ENCODE measurements at places on chromosomes 5 and 9. TPM values are rescaled to one million over a fixed set of nuclear protein-coding genes. Genes with fewer than 3 reads are reported as not detected.

DNA sequence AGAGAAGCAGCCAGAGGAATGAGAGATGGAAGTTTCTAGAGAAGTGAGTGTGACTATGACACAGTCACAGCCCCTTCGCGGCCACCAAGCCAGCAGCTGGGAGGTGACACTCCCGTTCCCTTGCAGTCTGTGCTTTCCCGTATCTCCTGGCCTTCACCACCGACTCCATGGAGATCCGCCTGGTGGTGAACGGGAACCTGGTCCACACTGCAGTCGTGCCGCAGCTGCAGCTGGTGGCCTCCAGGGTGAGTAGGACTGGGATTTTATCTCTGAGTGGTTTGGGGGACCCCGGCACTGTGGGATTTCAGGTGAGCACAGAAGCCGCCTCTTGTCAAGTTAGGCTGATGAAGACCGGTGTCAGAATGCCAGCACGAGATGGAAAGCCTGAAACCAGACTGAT lies 12.1 kb upstream of the SLC2A8 start:
- DNase-seq = no peak
- peaks cover 9% of the 10 kb centered on the region for H3K27me3 ChIP-seq
- H3K4me3 ChIP-seq = no peak overlapping the region
- H3K27ac ChIP-seq = no peak overlapping the region
- no peaks in the 10 kb centered on the region for H3K36me3 ChIP-seq
- peaks cover 15% of the 10 kb centered on the region for H3K4me1 ChIP-seq

DNA sequence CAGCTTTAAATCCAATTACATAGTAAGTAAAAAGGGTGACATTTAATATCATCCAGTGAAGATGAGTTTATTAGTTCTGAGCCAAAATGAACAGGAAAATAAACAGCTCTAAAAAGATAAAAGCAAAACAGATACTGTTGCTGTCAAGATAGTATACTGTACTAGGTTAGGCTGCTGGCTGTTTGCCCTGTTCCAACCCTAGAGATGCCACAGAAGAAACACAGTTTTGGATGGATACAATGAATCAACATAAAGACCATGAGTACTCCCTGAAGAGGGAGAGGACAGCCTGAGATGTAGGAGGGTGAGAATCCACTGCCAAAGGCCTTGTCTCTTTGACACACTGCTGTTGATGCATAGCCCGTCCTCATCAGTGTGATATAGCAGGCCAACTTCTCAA lies 1302.7 kb downstream of the EFNA5 start:
- H3K36me3 ChIP-seq = peaks cover 4% of the 10 kb centered on the region
- H3K27ac ChIP-seq = no peak overlapping the region
- no peak overlapping the region for H3K4me3 ChIP-seq
- no peak for DNase-seq
- no peaks in the 10 kb centered on the region for H3K27me3 ChIP-seq

Gene IFNA21
- not detected for total RNA-seq

- no peak overlapping the region for H3K4me3 ChIP-seq
- no peaks in the 10 kb centered on the region for H3K27me3 ChIP-seq
These were observed 96.5 kb upstream of the CAST start for GRCh38 chr5:96565582-96566265.

- H3K36me3 ChIP-seq = no peaks in the 10 kb centered on the region
- no peak for DNase-seq
- no peak overlapping the region for H3K27ac ChIP-seq
- H3K4me1 ChIP-seq = no peaks in the 10 kb centered on the region
- H3K4me3 ChIP-seq = no peak overlapping the region
These were observed 137.5 kb downstream of the ICE1 start for GRCh38 chr5:5560016-5560415.

- peak overlapping the region; percentile 82 for H3K27ac ChIP-seq
- DNase-seq = no peak
- no peaks in the 10 kb centered on the region for H3K36me3 ChIP-seq
These were observed 803.8 kb upstream of the ZNF608 start for GRCh38 chr5:125550274-125550673.

Gene PCDHA6
- 20.2 TPM for total RNA-seq

DNA sequence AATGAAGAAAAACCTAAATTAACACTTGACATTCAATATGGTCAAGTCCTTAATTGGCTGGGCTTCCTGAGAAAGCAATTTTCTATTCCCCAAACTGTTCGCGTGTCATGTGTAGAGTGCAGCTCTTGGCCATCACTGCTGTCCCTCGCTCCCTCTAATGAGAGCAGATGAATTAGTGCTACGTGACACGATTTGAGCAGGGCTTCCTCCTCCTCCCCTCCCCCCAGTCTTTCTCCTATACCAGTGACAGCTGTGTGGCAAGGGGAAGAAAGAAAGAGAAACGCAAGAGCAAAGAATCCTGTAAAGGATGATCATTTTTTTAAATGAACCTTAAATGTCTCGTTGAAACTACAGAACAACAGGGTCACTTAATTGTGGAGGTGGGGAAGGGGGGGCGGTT lies 159.6 kb downstream of the BNC2 start:
- no peaks in the 10 kb centered on the region for H3K27me3 ChIP-seq
- peaks cover 37% of the 10 kb centered on the region for H3K4me1 ChIP-seq
- H3K27ac ChIP-seq = no peak overlapping the region

DNA sequence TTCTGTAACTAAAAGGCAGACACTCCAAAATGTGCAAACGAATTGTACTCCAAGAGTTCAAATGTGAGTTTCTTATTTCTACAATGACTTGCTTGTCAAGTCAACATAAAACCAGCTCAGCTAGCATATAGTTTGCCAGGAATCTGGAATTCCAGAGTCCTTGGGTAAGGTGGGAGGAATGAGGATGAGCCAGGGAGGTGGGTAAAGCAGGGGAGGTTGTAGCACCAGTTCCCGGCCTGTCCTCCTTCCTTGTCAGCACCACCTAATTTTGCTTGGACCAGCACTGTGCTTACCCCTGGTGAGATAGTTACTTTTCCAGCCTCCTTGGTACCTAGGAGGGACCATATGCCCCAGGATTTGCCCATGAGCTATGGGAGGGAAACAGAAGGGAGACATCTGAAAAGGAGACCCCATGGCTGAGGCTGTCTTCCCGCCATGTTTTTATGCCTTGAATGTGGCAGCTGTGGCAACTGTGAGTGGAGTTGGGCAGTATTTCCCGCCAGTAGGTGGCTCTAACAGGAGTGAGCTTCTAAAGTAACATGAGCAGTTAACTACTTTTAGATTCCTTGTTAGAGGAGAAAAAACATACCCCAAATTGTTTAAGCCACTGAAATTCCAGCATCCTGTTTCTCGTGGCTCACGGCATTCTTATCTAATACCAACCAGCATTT lies 302.5 kb downstream of the TENT4A start:
- H3K4me1 ChIP-seq = no peaks in the 10 kb centered on the region
- no peak overlapping the region for H3K27ac ChIP-seq
- no peak for DNase-seq

DNA sequence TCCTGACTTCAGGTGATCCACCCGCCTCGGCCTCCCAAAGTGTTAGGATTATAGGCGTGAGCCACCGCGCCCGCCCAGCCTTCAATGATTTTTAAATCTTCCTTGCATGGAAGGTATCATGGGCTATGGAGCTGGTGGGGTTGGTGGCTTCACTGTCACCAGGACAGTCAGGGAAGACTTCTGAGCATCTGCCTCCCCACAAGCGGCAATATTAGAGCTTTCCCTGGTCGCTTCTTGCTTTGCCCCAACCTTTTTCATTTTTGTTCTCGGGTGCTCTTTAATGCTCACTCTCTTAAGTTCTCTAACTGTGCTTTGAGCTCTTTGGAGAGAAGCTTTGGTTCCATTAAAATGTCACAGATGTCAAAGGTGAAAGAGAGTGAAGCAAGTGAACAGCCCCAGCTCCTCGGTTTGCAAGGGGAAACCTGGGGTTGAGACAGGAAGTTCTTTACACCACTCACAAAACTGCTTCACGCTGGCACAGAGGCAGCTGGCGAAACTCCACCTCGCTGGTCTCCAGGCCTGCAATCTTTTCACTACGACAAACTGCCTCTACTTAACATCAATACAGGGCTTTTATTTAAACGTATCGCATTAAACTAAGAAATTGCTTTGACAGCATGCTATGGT lies 142.5 kb upstream of the RETREG1 start:
- no peak overlapping the region for H3K27ac ChIP-seq
- peaks cover 5% of the 10 kb centered on the region for H3K4me1 ChIP-seq
- no peak overlapping the region for H3K4me3 ChIP-seq

- no peaks in the 10 kb centered on the region for H3K27me3 ChIP-seq
- no peak for DNase-seq
- H3K27ac ChIP-seq = no peak overlapping the region
- no peak overlapping the region for H3K4me3 ChIP-seq
- peaks cover 2% of the 10 kb centered on the region for H3K36me3 ChIP-seq
- H3K4me1 ChIP-seq = peaks cover 28% of the 10 kb centered on the region
These were observed 195.0 kb downstream of the ARHGEF28 start for GRCh38 chr5:73821003-73821402.

Gene PCDHA10
- total RNA-seq = 6.1 TPM

Gene EQTN
- total RNA-seq = not detected

DNA sequence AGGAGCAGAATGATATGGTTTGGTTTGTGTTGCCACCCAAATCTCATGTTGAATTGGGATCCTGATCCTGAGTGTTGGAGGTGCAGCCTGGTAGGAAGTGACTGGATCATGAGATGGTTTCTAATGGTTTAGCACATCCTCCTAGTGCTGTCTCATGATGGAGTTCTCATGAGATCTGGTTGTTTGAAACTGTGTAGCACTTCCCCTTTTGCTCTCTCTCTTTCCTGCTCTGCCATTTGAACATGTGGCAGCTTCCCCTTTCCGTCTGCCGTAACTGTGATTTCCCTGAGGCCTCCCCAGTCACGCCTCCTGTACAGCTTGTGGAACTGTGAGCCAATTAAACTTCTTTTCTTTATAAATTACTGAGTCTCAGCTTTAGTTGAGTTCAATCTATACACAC lies 756.8 kb upstream of the CDH6 start:
- no peak for DNase-seq
- H3K27me3 ChIP-seq = no peaks in the 10 kb centered on the region
- H3K4me3 ChIP-seq = no peak overlapping the region
- peak overlapping the region; percentile 84 for H3K27ac ChIP-seq
- peaks cover 30% of the 10 kb centered on the region for H3K4me1 ChIP-seq
- H3K36me3 ChIP-seq = peaks cover 31% of the 10 kb centered on the region

GRCh38 chr5:109388407-109388806 lies 21.4 kb downstream of the PJA2 start:
- DNase-seq = no peak
- peaks cover 38% of the 10 kb centered on the region for H3K4me1 ChIP-seq
- no peak overlapping the region for H3K4me3 ChIP-seq
